ENCODE measurements at places on chromosomes 12 and 14.

DNA sequence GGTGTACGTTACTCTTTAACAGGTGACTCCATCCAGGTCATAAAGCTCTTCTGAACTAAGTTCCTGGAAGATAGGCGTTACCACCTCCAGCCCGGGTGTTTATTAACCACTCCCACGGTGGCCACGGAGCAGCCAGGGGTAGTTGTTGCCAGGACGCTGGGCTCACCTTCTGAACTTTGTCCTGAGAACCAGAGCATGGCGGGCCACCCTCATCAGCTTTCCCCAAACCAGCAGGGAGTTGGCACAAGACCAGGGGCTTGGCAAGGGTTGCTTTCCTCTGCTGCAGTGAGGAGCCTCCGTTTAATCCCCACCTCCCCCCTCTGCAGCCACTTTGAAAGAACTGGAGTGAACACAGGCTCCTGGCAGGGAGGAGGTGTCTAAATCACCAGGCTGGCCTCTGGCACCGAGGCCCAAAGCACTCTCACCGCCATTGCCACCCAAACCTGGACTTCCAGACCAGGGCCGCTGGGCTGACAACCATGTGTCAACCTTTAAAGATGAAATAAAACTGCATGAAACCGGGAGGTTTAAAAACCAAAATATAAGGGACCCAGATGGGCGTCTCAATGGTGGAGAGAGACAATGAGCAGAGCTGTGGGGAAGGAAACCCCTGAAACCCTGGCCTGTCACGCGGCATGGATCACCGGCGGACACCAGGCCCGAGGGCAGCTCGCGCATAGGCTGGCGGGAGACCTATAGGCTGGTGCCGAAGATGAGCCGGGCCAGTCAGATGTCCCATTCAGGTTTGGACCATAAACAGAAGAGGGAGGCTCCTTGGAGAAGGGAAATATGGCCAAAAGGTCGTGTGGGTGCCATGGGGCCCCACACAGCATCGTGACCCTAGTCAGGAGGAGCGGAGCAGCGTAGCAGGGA, 30.9 kb upstream of the TDRD9 start:
- no peak for DNase-seq

DNA sequence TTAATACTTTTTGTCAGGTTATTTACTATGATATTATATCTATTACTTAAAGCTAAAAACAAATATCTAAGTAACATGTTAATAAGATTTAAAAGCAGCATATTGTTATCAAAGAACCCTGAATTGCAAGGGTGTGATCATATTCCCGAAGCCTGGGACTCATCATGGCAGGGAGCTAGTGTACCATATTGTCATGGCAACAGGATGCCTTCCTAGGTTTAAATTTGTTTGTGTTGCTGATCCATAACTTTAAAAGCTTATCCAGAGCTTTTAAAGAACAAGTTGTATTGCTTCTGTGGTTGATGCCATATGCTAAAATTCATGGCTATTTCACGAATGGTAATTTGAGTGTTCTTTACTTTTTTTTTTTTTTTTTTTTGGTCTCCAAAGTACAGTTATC, 500.5 kb downstream of the NAV3 start:
- no peak for DNase-seq

- DNase-seq = no peak
Observed at GRCh38 chr12:48940181-48940580, 14.9 kb upstream of the FKBP11 start.

DNA sequence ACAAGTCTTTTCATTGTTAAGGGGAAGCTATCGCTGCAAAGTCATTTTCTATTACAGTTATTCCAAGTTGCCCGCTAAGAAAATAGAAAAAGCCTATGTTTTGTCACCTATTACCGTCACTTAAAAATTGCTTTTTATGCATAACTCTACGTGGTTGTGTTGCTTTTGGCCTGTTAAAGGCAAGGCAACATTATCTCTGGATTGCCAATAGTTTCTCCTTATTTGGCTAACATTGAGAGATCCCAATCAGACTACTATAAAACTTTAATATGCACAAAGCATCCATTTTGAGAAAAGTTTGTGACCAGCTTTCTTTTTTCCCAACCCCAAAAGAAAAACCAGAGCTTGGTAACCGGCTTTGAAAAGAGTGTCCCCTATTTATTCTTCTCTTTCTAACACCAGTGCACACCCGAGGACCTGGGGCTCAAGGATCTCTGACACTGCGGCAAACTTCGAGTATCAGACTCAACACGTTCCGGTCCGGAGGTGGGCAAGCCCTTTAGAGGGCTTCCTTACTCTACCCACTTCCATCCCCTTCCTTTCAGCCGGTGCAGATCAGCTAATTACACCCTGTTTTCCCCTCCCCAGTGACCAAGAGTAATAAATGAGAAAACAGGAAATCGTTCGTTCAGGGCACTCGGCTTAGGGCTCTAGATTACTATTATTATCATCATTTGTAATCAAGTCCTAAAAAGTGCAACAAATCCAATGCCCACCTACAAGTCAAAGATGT, 1.2 kb downstream of the PPP1R12A start:
- no peak for DNase-seq

- DNase-seq = peak; percentile 38
Observed at GRCh38 chr14:76767681-76768656, 6.7 kb downstream of the VASH1 start.

GRCh38 chr12:50187084-50187900, 20.1 kb upstream of the CERS5 start:
- peak; percentile 12 for DNase-seq

GRCh38 chr12:109900752-109901580, 892 bp downstream of the TCHP start:
- DNase-seq = no peak

- DNase-seq = no peak
Observed at GRCh38 chr12:29795715-29796114, 12.0 kb upstream of the TMTC1 start.

GRCh38 chr14:67395876-67396189, 16.1 kb downstream of the PLEK2 start:
- DNase-seq = no peak

GRCh38 chr12:117119592-117120198, 20.5 kb upstream of the TESC start:
- DNase-seq = no peak

GRCh38 chr12:52876372-52876771, 27.6 kb upstream of the KRT78 start:
- DNase-seq = no peak

GRCh38 chr14:64910847-64911495, 3.3 kb upstream of the CHURC1 start:
- DNase-seq = no peak

GRCh38 chr12:18332173-18332572, 70.9 kb downstream of the PIK3C2G start:
- DNase-seq = no peak

- no peak for DNase-seq
Observed at GRCh38 chr12:59657266-59657665, 61.4 kb downstream of the SLC16A7 start.

DNA sequence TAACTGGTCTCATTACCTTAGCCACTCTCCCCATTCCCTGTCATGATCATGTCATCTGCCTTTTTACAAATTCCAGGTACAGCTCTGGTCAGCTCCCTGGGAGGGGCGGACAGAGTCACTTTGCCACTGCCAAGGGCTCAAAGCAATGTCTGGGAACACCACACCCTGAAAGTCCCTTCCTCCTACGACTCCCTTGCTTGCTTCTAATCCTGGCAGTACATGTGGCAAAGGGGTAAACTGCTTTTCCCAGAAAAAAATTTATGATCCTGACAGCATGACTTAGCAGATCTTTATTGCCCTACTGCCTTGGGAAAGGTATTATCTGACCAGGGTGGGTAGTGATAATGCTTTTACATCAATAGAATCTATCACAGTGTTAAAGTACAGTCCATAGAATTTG, 376.0 kb upstream of the PDE3A start:
- no peak for DNase-seq

GRCh38 chr14:89740241-89740640, 214.3 kb downstream of the EFCAB11 start:
- DNase-seq = no peak

DNA sequence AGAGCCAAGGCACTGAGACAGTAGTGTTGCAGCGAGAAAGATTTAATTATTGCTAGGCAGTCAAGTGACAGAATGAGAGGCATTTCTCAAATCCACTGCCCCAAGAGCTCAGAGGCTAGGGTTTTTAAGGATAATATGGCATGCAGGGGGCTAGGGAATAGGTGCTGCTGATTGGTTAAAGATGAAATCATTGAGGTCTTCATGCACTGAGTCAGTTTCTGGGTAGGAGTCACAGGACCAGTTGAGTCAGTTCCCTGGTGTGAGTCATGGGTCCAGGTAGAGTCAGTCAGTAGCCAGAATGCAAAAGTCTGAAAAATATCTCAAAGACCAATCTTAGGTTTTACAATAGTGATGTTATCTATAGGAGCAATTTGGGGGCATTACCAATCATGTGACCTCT, 323.8 kb downstream of the RGS6 start:
- DNase-seq = no peak

DNA sequence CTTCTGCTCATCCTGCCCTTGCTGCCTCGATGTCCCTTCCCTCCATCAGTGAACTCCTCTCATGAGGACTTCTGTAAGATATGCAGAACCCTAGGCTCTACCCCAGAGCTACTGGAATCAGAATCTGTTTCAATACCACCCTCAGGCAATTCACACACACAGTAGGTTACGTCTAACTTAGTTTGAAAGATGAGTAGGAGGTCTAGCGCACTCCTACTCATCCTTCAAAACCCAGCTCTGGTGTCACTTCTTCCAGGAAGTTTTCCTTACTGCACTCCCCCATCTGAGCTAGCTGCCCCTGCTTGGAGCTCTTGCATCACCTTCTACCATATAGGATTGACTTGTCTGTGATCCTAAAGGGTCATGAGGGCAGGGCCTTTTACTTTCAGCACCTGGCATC, 56.4 kb upstream of the DICER1 start:
- no peak for DNase-seq

DNA sequence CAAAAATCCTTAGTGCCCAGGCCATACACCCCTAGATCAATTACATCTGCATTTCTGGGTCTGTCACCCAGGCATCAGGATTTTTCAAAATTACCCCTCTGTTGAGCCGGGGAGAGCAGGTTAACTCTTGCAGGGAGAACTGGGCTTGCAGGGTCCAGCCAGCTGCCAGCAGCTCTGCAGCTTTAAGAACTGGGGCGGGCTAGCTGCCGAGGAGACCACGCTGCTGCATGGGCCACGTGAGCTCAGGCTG, at the start of gene DGLUCY:
Gene DGLUCY (plus strand): TSS at position 245 of the 250 bp plus-strand sequence. CDS start 46,222 bp downstream, outside the sequence.
- DNase-seq = peak; percentile 66

- DNase-seq = no peak
Observed at GRCh38 chr12:13404631-13405473, 208.3 kb downstream of the EMP1 start.

DNA sequence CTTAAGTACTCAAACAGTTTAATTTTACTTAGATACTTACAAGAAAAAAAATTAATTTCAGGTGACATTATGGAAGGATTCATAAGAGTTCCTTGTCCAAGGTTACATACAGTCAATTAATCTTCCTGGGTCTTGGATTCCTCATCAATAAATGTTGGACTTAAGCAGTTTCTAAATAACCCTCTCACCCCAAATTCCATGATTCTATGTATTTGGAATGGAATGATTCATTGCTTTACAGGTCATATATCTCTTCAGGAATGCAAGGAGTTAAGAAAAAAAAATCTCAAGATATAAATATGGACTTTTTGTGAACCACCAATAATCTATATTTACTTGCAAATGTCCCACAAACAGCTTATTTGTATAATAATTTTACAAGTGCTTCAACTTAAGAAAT, 84.2 kb upstream of the BMP4 start:
- DNase-seq = no peak

GRCh38 chr12:29769162-29769858, 14.4 kb downstream of the TMTC1 start:
- DNase-seq = no peak

DNA sequence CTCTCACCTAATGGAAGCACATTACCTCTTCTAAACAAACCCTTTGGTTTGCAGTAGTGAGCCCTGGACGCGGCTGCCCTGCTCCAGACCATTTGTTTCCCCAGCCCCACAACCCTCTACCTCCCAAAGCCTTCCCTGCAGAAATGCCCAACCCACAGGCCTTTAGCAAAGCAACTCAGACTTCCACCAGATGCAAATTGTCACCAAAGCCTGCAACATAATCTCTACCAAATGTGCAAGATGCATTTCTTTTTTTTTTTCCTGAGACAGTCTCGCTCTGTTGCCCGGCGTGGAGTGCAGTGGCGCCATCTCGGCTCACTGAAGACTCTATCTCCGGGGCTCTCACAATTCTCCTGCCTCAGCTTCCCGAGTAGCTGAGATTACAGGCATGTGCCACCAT, 56.2 kb downstream of the VWF start:
- no peak for DNase-seq

DNA sequence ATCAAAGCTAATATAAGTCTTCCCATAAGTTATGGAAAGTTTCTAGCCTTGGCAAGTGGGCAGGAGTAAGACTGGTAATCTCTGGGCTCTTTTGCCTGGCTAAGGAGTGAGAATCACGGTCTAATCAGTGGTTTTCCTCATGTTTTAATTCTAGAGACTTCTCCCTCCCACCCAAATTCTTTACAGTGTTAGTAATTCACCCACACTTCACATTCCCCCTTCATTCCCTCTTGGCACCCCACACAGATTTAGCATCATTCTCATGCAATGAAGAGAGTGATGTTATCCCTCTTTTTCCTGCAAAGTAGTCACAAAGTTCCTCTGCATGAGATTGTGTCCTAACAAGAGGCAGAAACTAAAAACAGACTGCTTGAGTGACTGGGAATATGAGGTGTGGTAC, 28.6 kb upstream of the CACNA2D4 start:
- no peak for DNase-seq

- DNase-seq = no peak
Observed at GRCh38 chr12:95259368-95259767, 41.8 kb downstream of the VEZT start.

DNA sequence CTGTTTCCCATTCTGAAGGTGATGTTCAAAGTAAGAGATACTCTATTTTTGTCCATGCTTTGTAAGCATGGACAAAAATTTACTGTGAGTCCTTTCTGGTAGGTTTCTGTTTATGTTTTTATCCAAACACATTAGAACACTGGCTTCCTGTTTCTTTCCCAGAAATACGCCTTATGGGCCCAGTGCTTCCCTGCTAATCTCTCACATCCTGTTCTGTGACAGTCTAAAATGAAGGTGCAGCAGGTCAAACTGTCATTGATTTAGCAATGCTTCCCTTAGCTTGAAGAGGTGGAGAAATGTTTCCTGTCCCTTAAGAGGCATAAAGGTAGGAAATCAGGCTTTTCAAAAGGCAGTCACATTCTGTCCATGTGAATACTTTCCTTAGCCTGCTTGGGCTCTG, 305.6 kb downstream of the RPS29 start:
- no peak for DNase-seq

GRCh38 chr14:33946679-33947476, 4.0 kb downstream of the EGLN3 start:
- DNase-seq = no peak

- no peak for DNase-seq
Observed at GRCh38 chr12:84362552-84362897, 550.1 kb downstream of the SLC6A15 start.

- no peak for DNase-seq
Observed at GRCh38 chr12:66984962-66985361, 284.2 kb upstream of the CAND1 start.
